NCI-H2081 (cell line): ENCODE measurements at places on chromosomes 1 and 21.

- DNase-seq: no peak
These were observed 38.1 kb downstream of the RCSD1 start for GRCh38 chr1:167668108-167668507.

DNA sequence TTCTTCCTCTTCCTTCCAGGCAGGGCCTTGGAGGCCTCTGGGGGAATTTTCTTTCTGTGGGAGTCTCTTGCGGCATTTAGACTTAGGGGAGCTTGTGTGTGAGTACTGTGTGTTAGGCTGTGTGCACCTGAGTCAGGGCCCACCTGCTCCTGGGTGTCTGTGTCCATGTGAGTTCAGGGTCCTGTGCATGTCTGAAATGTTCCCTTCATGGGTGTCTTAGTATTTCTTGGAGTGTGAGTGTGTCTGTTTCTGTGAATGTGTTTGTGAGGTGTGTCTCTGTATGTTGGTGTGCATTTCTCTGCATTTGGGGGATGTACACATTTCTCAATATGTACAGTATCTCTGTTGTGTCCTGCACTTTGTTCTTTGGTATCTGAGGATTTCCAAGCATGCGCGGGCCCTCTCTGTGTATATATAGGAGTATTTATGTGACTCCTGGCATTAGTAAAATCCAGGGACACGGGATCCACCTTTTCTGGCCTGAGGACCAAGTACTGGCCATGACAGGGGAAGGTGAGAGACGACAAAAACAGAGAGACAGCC lies 2.4 kb downstream of the TFAP2E start:
- no peak for DNase-seq

- no peak for DNase-seq
These were observed 36.6 kb upstream of the EPHA8 start for GRCh38 chr1:22526677-22527076.

DNA sequence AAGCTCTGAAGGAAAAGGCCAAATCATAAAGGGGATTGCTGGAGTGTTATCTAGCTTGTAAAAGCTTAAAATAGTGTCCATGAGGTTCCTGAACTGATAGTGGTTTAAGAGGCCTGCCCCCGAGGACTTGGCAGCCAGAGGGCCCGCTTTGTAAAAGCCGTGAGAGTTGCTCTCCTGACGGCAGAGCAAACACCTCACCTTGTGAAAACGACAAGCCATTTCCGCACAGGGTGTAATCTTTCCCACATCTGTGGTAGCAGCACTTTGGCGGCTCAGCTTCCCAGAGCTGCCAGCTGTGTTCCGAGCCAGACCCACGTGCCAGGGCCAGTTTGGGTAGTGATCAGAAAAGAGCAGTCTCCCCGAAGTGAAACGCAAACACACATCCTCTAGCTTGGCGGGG lies 37.0 kb downstream of the SERBP1 start:
- no peak for DNase-seq

- DNase-seq: no peak
These were observed 61.2 kb downstream of the TCP10L start for GRCh38 chr21:32523988-32524719.

GRCh38 chr1:206796981-206797402 lies 24.7 kb upstream of the IL10 start:
- DNase-seq: no peak

GRCh38 chr1:94044891-94045290 lies 76.1 kb downstream of the ABCA4 start:
- DNase-seq: no peak

GRCh38 chr1:74586253-74586897 lies 74.0 kb upstream of the LRRC53 start:
- DNase-seq: no peak

GRCh38 chr1:155166471-155167165 lies 6.5 kb downstream of the KRTCAP2 start:
- DNase-seq: peak; percentile 24

DNA sequence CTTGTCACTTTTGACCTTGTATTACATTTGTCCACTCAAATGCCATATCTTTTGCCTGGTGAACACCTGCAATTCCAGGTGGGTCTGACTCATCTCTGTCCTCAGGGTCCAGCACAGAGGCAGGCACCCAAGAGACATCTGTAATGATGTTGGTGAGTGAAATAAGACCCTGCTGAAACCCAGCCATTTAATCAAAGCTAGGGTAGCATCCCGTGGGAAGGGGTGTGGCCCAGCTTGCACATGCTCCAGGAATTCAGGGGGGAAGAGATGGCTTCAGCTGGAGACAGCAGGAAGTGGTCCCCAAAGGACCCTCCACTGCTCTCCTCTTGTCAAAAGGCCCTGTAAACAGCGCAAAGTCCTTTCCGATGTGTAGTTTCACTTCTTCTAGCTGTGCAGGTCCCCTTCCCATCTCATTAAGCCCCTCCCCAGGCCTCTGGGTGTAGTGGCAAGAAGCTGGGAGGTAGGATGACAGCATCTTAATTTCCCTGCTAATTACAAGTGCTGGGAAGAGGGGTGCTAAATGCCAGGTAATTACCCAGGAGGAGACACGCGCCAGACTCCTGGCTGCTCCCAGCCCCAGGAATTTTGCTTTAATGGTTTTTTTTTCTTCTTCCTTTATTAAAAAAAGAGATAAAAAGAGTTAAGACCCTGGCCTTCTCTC lies 54.4 kb upstream of the TRABD2B start:
- DNase-seq: no peak

- DNase-seq: no peak
These were observed 202.6 kb downstream of the PTPRC start for GRCh38 chr1:198841477-198841876.

- no peak for DNase-seq
These were observed 3.6 kb upstream of the CYB561D1 start for GRCh38 chr1:109490029-109490933.

- DNase-seq: no peak
These were observed 235.7 kb upstream of the RAB4A start for GRCh38 chr1:229035054-229035747.

DNA sequence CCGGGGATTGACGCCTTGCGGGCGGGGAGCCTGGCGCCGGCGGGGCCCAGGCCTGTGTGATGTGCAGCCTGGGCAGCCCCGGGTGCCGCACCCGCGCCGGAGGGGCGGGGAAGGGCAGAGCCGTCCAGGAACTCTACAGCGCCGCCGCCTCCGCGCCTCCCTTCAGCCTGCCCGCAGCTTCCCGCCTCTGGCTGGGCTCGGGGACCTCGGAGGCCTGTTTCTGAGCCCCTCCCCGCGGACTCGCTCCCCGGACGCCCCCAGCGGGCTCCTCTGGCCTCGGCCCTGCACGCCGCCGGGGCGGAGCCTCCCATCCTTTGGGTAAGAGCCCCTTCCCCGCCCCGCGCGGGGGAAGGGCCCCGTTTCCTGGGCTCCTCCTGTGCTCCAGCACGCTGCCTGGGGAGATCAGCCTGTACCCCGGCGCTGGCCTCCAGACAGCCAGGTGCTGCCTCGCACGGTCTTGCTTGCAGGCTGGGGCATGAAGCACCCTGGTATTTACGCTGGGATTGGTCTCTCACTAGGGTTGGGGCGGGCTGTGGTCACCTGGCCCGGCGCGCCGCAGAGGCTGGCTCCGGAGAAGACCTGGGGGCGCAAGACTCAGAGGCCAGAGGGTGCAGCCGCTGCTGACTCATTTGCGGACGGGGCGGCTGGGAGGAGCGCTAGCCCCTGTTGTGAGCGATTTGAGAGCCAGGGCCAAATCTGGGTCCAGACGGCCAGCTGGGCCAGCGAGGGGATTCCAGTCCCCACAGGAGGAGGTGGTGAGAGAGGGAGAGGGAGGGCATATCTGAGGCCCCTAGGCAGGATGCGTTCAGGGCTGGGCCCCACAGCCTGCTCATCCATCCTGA lies 5.7 kb upstream of the ACOT11 start:
- peak; percentile 85 for DNase-seq

GRCh38 chr21:17782051-17782450 lies 37.1 kb downstream of the C21orf91 start:
- no peak for DNase-seq

GRCh38 chr21:40696246-40696645 lies 150.7 kb downstream of the DSCAM start:
- no peak for DNase-seq

- DNase-seq: no peak
These were observed 146.8 kb upstream of the CHRM3 start for GRCh38 chr1:239239529-239239928.

DNA sequence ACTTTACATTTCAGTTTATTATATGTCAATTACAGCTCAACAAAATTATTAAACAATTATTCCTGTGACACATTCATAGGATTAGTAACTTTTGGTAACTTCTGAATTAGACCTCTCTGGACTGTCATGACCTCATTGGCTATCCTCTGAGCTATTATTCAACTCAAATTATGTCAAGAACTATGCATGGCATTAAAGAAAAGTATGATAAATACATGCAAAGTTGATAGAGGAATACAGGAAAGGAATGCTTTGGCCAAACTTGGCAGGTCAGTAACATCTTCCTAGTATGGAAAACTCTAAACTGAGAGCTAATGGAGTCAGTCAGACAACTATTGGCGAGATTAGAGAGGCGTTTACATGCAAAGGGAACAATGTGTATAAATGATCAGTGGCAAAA lies 158.4 kb downstream of the DUSP10 start:
- no peak for DNase-seq

- DNase-seq: no peak
These were observed 112.2 kb downstream of the DHRS3 start for GRCh38 chr1:12505639-12506280.

GRCh38 chr1:195328681-195329080 lies 1279.6 kb downstream of the KCNT2 start:
- no peak for DNase-seq

GRCh38 chr21:37047079-37047478 lies 25.8 kb downstream of the PIGP start:
- no peak for DNase-seq

DNA sequence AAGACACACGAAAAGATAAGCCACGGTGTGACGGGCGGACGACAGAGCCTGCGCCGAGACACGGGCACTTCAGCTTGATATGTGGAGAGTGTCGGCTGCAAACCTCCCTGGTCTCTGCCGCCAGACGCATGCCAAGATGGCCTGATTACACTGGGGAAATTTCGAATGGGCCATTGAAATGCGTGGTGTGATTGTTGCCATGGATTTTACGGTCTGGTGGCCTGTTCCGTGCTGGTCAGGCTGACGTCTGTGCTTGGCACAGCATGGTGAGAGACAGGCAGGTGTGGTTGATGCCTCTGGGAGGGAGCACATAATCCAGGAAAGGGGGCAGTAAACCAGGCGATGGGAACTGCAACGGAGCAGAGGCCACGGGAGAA lies 105.6 kb upstream of the TMPRSS2 start:
- DNase-seq: no peak

DNA sequence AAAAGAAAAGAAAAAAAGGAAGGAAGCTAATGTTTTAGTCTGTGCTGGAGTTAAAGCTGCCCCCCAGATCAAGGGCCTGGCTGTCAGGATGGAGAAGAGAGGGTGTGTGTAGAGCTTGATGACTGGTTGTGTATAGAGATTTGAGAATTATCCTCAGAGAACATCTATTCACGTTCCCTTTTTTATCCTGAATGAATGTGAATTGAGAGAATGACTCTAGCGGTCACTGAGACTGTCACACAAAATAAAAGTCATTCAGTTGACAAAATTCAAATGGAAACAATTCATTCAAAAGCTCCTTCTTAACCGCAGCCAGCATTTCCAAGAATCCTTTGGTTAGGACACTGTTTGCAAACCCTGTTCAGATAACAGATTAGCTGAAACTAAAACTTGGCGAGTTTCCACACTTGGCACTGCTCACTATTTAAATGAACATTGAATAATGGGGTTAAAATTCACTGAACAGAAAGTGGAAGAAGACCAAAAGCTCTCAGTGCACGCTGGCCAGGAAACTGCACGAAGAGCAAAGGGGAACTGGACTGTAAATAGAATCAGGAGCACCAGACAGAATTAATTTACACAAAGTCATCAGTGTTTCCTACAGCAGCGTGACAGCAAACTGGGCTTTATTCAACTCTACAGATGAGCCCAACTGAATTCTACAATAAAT lies 13.6 kb upstream of the FAM89A start:
- no peak for DNase-seq

DNA sequence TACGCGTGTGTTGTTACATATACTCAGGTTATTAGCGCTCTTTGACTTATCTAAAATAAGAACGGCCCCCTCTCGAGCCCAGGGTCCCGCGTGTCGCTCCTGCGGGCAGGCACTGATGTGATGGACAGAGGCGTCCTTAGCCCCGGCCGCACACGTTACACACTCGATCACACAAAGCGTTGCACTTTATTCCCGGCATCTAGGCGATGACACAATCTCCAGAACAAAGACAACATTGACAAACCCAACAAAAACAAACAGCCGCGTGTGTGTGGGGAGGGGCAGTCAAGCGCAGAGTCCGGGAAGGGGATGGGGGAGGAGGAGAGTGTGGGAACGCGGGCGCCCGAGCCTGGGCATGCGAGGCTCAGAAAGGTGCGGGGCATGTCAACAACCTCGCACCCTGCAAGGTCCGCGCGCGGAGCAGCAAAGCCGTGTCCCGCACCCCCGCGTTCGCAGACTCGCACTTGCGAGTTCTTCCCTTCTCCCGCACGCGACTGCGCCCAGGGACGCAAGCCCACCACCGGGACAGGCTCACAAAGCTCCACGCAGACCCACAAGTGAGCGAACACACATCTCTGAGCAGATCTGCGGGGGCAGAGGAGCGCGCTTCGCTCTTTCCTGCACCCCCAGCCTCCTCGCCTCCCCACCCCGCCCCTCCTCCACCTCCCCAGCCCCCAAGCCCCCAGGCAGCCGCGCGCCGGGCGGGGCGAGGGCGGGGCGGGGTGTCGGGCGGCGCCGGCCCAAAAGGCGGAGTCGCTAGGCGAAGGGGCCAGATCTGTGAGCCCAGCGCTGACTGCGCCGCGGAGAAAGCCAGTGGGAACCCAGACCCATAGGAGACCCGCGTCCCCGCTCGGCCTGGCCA lies at the start of gene EFNA1:
EFNA1 (plus strand) TSS at position 772 of the 862 bp plus-strand sequence. CDS start 102 bp downstream, outside the sequence.
- peak; percentile 54 for DNase-seq

- DNase-seq: no peak
These were observed 100.7 kb downstream of the COLGALT2 start for GRCh38 chr1:183936791-183937190.

- no peak for DNase-seq
These were observed 43.7 kb upstream of the KANK4 start for GRCh38 chr1:62362926-62363325.
